ENCODE measurements at places on chromosomes 12 and 14.

DNA sequence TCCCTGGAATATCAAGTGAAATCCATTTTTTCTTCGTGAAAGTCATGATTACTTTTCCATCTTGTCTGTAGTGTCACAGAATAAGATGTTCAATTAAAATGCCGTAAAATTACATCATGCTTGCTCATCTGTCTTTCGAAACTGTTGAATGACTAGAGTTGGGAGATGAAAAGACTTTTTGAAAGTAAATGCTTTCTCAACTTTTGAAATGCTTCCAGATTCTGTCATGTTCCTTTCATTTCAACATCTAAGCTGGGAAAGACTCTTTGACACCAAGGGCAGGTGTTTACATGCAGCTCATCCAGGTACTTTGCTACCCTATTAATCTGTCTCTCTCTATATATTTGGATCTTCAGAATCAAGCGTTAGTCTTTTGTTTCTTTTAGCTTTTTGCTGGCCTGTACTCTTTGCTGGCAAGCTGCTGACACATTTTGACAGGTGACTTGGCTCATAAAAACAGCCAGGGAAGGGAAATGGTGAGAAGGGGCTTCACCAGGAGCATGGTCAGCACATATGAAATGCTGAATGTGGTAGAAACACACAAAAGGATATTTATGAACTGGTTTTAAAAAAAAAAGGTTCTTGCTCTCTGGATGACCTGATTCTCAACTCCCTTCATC is 77.0 kb upstream of the METAP2 start:
- no peak for DNase-seq

- no peak for DNase-seq
These were observed 140.6 kb upstream of the MAP1LC3B2 start for GRCh38 chr12:116418551-116418950.

DNA sequence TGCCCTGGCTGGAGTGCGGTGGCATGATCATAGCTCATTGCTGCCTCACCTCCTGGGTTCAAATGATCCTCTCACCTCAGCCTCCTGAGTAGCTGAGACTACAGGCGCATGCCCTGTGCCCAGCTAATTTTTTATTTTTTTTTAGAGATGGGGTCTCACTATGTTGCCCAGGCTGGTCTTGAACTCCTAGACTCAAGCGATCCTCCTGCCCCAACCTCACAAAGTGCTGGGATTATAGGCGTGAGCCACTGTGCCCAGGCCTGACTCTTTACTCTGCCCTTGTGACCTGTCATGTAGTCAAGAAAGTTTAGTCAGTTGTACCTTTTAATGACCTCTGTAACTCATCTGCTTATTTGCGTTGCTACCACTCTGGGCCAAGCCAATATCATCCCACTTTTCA is 55.7 kb downstream of the PROX2 start:
- no peak for DNase-seq

- DNase-seq, result no peak
These were observed 161.1 kb downstream of the SUDS3 start for GRCh38 chr12:118537481-118537917.

- no peak for DNase-seq
These were observed 18.5 kb upstream of the KRT80 start for GRCh38 chr12:52210186-52210924.

DNA sequence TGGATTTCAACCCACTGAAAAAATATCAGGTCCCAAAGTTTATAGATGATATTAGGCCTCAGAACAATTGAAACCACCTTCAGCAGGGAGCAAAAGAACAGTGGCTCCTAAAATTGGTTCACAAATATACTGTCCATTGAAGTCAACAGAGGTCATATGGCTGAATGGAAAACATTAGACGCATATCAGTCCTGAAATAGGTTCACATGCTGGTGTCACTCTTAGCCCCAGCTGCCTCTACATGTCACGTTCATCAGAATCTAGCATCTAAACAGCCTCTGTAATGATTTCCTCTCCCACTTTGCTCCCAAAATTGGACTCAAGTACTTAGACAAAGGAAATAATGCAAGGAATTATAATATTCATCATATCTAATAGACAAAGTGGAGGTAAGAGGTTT is 8.7 kb downstream of the FLRT2 start:
- no peak for DNase-seq

DNA sequence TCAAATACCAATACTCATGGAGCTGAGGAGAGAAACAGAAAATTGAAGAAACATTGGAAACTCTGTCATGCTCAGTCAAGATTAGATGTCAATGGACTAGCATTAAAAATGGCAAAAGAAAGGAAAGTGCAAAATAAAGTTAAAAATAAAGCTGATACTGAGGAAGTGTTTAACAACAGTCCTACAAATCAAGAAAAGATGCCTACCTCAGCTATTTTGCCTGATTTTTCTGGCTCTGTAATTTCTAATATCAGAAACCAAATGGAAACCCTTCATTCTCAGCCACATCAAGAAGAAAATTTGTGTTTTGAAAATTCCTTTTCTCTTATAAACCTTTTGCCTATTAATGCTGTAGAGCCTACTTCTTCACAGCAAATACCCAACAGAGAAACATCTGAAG is 40.5 kb downstream of the METTL25 start:
- no peak for DNase-seq

- DNase-seq, result no peak
These were observed 91.8 kb upstream of the PWP1 start for GRCh38 chr12:107593713-107594381.

GRCh38 chr14:61662437-61663311 is 32.6 kb upstream of the HIF1A start:
- no peak for DNase-seq

- DNase-seq, result no peak
These were observed 14.9 kb upstream of the FKBP11 start for GRCh38 chr12:48940181-48940580.

DNA sequence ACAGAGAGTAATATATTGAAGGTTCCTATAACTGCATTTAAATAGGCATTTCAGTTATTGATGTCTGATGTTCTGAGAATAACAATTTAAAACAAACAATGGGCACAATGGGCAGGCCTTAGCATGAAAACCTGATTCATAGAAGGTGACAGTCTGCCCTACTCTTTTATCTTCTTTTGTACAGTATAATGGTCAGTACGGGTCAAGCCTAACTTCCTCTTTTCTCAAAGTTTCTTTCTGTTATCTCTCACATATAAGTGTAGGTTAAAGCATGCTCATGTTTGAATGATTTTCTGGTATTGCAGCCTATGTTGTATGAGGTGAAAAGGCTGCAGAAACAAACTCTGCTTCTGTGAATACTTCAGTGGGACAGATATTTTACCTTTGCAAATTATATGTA is 14.2 kb downstream of the FKBP3 start:
- no peak for DNase-seq

DNA sequence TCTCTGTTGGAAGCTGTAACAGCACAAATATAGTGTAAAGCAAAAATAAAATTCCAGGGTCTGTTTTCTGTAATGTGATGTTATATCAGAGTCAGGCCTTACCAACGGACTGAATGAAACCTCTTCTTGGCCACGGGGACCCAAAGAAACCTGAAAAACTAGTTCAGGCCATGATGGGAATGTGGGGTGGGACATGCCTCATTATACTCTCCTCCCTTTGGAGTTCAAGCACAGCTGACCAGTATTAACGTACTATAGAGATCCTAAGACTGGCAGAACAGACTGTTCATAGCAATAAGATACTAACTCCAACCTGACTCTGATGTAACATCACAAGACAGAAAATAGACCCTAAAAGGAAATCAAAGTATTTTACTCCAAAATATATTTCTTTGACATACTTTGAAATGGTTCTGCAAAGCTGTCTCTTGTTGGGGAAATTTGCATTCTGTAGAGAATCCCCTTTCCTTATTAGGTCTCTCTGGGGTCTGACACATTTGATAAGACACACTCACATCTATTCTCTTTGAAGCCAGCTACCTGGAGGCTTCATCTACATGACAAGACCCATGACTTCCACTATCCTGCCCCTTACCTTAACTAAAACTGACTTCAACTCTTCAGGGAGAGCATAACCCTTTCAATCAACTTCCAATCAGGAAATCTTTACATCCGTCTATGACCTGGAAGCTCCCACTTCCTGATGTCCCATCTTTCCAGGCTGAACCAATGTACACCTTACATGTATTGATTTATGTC is 444.6 kb downstream of the SOX5 start:
- no peak for DNase-seq

DNA sequence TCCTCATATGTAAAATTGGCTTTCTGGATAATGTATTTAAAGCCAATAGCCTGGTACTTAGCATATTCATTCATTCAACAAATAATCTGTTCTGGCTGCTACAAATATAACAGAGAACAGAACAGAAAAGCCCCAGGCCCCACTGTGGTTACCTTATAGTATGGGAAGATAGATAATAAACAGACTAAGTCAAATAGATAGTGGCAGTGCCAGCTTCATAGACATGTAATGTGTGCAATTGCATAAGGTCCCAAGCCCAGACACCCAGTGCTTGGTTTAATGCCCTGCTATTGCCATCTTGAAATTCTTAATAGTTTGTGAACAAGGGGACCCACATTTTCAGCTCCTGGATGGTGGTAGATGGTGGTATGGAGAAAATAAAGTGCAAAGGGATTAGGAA is 320.2 kb upstream of the USP15 start:
- no peak for DNase-seq

GRCh38 chr14:36659010-36659821 is 2.4 kb upstream of the PAX9 start:
- no peak for DNase-seq

DNA sequence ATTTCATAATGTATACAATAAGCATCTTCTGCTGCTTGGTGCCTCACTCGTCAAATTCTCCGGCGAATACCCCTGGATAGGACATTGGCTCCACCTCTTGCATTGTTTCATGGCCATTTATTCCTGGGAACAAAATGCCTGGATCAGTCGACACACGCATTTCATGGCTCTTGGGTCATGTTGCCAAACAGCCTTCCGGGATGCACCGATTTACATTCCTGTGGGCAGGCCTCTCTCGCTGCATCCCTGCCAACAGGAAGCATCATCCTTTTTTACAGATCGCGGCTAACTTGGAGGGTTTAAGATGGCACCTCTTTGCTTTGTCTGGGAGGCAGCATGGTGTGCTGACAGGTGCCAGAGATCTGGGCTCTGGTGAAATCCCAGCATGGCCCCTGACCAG is 32.7 kb upstream of the RIMBP2 start:
- no peak for DNase-seq

GRCh38 chr14:76993752-76994151 is 34.8 kb downstream of the IRF2BPL start:
- no peak for DNase-seq

DNA sequence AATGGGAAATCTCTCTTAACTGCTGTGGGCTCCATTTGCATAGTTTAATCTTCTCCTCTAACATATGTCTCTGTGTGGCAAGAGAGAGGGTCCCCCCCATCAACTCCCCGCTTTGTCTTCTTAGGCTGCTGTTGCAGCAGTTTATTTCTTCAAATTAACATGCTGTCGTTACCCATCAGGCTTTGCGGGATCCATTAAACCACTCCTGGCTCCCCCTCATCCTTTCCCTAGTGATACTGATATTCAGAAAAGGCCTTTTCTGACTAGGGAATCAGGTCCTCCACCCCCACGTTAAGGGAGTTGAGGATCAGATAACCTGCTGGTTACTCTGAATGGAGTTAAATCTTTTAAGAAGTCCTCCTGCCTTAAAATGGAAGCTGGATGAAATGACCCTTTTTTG is 15.2 kb downstream of the GPR84 start:
- DNase-seq, result no peak

DNA sequence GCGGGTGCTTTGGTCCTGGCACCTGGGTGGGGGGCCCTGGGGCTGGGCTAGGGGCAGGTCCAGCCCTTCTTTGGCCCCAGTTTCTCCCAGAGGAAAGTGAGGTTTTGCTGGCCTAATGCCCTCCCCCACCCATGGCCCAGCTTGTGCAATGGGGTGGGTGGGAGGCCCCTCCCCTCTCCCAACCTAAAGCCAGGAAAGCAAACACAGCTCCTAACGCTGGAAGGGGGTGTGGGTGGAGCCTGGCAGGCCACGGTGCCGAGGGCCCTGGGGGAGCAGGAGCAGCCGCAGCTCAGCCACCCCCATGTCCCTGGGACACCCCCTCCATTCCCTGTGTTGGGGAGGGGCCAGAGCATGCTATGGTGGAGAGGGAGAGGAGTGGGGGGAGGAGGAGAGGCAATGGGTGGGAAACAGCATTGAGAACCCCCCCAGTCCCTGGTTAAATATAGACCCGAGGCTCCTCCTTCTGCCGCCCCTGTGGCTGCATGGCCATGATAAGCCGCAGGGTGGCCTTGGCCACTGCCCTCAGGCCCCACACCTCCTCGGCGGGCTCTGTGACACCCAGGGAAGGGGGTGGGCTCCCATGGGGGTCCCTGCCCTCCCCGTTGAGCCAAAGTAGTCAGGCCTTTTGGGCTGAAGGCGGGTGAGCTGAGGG is 4.7 kb downstream of the EXOC3L4 start:
- no peak for DNase-seq

GRCh38 chr14:89165189-89166181 is 251.5 kb downstream of the FOXN3 start:
- DNase-seq, result no peak

- no peak for DNase-seq
These were observed 2.1 kb downstream of the RNASE13 start for GRCh38 chr14:21032326-21033132.

DNA sequence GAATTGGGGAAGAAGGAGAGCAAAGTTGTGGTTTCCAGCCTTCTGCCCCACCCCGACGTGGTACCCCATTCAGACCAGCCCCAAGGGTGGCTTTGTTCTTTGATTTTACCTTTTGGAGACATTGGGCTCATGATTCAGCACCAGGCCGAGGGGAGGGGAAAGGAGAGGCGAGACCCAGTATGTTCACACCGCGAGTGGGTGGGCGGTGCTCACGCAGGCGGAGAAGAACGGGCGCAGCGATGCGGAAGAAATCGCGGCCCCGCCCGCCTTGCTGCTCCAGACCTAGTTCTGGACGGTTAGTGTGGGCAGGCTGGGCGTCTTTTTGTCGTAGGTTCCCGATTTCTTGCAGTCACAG is 963 bp downstream of the ATL1 start:
- no peak for DNase-seq

DNA sequence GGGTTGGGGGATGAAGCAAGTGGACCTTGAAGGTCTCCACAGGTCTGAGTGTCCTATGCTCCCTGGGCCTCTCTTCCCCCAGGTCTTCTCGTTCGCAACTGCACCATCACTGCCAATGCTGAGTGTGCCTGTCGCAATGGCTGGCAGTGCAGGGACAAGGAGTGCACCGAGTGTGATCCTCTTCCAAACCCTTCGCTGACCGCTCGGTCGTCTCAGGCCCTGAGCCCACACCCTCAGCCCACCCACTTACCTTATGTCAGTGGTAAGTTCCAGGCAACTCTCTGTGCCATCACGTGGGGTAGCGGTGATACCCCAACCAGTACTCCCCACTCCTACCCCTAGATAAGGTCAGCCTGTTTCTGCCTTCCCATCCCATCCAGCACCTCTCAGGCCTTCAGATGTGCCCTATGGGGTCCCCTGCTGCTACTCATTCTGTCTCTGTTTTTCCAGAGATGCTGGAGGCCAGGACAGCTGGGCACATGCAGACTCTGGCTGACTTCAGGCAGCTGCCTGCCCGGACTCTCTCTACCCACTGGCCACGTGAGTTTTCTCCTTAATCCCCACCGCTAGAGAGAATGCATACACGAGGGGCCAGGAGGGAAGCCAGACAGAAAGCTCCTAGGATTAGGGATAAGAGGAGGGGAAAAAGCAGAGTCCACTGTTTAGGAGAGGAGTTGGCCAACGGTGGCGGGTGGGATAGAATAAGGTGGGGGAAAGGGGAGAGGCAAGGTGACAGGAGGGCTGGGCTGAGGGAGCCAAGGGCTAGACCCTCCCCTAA is 1.6 kb upstream of the TAPBPL start:
- DNase-seq, result no peak

- no peak for DNase-seq
These were observed 17.3 kb upstream of the CCND2 start for GRCh38 chr12:4256043-4256826.
